ENCODE measurements at places on chromosomes 3 and 15. TPM values are rescaled to one million over a fixed set of nuclear protein-coding genes. Genes with fewer than 3 reads are reported as not detected.

GRCh38 chr15:70327856-70328678 lies 230.3 kb upstream of the TLE3 start:
- DNase-seq = peak; percentile 96

- peak; percentile 60 for DNase-seq
These were observed 462 bp downstream of the EDEM1 start for GRCh38 chr3:5187920-5188418.

DNA sequence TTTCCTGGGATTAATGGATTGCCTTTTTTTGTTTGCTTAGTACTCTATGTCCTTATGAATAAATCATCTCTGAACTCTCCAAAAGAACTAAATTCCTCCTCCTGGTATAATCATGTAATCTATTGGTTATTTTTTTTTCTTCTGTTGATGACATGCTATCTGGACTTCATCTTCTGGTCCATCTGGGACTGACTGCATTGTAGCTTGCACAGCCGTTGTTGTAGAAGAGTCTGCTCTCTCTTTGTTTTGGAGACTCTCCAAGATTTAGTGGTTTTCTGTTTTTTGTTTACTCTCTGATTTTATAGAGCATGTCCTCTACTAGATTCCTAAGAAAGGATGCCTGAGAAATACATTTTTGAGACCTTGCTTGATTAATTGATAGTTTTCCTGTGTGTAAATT lies 19.1 kb downstream of the IREB2 start:
- peak; percentile 75 for DNase-seq

GRCh38 chr15:82540984-82541431 lies 751 bp upstream of the RPS17 start:
- DNase-seq = peak; percentile 32

- DNase-seq = no peak
These were observed 47.1 kb downstream of the POC1A start for GRCh38 chr3:52106951-52107611.

GRCh38 chr15:71444032-71444810 lies 328.9 kb downstream of the THSD4 start:
- DNase-seq = no peak

Gene CFAP91
- total RNA-seq = 1.4 TPM

- peak; percentile 76 for DNase-seq
These were observed 425 bp upstream of the FYTTD1 start for GRCh38 chr3:197749315-197749600.

Gene LRRC3B
- total RNA-seq = 11.0 TPM

Gene ABCF3
- total RNA-seq = 33.0 TPM

DNA sequence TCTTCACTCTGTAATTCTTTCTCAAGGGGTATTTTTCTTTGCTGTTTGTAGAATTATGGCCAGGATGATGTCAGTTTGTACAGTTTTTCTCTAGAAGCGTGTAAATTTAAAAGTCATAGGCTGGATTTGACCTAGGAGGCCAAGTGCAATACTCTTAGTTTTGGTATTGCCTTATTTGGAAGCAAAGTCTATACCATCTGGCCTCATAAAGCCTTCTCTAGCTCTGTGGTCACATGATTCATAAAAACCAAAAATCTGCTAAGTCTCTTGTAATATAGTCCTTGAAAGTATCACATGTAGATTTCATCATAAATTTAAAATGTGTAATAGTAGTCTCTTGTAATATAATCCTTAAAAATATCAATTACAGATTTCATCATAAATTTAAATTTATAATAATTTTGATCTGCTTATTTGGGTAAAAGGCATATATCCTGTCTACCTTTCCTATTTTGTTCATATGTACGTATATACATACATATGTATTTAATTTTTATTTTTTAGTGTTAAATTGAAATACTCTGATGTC lies 25.6 kb downstream of the TEX9 start:
- no peak for DNase-seq

DNA sequence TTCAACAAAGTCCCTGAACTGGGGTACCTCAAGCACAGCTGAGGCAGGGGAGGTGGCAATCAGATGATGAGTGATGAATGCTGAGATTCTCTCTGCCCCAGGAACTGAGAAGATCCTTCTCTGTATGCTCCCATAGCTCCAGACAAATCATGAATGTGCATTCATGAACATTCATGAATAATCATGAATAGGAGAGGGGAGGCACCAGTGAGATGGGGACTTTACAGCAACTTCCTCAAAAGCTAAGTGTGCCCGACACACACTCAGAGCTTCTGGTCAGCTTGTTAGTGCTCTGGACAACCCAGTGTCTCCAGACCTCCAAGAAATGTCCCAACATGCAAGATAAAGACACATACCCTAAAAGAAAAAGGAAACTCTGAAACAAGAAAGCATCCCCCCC lies 24.3 kb downstream of the LRRC2 start:
- DNase-seq = no peak

- peak; percentile 88 for DNase-seq
These were observed 927 bp downstream of the CHDH start for GRCh38 chr3:53845103-53845880.

Gene CKMT1A
- not detected for total RNA-seq

Gene ATP13A4
- total RNA-seq = 0.62 TPM

Gene TIPARP
- total RNA-seq = 11.5 TPM

DNA sequence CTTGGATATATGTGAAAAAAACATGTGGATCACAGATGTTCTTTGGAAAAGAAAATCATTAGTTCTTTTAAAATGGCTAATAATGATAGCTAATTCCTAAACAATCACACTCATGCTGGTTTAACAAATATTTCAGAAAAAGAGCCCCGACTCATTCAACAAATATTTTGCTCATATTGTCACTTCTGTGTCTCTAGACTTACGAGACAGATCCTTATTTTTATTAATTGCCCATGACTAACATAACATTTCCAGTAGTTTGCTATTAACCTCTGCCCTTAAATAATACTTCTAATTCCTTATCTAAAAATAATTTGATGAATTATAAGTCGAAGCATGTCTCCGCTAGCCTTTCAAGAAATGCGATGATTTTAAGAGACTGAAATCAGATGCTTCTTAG lies 70.4 kb downstream of the SATB1 start:
- DNase-seq = no peak

Measured in muscle of leg (tissue), 16 donors.